ENCODE measurements at places on chromosomes 12 and 14.

DNA sequence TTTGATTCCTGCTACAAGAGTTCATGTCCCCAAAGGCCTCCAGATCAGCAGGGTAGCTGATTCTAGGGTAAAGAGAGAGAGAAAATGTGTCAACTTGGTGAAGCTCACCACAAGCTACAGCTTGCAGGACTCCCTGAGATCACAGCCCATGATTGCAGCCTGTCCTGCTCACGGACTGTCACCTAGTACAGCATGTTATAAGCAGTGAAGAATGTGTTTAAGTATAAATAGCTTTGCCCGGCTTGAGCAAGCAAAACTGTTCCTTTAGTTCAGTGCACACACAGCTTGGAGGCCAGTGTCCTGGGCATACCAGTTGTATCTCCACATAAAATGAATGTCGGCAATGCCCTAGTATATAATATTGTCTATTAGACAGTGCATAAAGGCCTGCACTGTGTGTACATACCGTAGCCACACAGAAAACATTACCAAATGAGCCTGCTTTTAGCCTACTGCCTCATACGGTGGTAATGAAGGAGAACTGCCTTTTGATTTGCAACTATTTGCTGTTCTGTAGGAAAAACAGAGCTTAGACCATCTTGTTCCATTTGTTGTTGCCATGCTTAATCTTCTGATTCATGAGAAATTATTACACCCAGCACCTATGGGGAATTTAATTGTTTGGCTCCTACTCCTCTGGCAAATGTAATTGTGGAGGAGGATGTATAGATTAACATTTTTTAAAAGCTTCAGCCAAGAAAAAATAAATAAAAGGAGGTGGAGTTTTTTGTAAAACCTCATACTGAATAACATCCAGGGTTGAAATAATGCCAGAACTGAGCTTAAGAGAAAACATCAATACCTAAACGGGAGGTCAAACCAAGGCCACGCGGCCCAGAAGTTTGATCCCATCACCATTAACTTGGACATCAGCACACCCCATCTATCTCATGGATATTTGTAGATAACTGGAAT is 108.1 kb upstream of the G2E3 start:
- no peak for DNase-seq

GRCh38 chr14:102316338-102316742 is 3.2 kb upstream of the ZNF839 start:
- peak; percentile 36 for DNase-seq

- DNase-seq: no peak
Measured at GRCh38 chr12:1619159-1619558, 9.9 kb upstream of the WNT5B start.

- no peak for DNase-seq
Measured at GRCh38 chr12:8475508-8476203, 19.9 kb downstream of the CLEC6A start.

DNA sequence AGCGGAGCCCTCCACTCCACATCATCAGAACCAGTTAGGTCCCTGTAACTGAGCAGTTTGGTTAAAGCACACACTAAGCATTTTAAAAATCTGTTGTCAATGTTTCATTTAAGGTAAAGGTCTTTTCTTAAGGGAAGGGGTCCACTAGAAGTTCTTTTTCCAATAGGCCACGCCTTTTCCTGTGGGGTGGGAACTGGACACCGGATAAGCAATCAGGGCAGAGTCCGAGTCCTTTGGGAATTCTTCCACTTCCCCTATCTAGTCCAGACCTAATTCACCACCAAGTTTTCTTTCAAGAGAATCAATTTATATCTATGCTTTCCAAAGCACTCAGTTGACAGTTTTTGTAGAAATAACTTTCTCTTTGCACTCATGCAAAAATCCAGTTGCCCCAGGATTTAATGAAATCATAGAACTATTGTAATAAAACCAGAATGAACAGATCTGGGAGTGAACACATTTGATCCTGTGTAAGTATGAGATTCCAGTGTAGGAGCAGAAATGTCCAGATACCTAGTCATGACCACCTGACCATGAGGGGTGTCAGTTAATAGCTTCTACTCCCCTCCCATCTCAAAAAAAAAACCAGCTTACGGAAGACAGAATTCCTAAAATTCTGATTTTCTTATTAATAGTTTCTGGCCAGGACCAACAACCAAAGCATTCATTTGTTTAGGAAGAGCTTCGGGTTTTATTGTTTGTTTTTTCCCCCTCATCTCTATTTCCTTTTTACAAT is 11.7 kb downstream of the VPS37B start:
- no peak for DNase-seq

DNA sequence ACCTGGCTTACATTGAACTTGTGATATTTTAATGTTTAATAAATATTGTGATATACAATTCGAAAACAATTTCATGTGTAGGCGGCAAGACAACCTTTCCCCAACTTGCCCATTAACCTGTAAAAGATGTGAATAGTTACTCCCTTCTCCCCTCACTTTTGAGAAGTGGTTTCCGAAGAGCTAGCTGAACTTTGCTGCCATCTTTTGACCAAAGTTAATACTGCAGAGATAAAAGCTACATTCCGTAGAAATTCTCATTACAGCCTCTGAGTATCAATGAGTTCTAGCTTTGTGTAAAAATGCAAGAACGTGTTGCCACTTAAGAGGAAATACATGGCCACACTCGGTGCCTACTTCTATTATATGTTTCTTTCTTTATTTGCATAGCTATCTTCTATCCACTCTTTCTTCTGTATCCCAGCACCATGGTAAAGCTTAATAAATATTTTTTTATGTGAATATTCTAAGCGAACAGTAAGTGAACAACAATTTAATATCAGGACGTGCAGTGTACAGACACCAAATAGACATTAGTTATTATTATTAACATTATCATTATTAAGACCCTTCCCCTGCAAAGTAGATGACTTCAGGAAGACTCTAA is 105.1 kb upstream of the TMEM260 start:
- no peak for DNase-seq

GRCh38 chr12:59113831-59114615 is 193.7 kb upstream of the LRIG3 start:
- no peak for DNase-seq

- no peak for DNase-seq
Measured at GRCh38 chr12:61452076-61452475, 808.1 kb upstream of the USP15 start.

DNA sequence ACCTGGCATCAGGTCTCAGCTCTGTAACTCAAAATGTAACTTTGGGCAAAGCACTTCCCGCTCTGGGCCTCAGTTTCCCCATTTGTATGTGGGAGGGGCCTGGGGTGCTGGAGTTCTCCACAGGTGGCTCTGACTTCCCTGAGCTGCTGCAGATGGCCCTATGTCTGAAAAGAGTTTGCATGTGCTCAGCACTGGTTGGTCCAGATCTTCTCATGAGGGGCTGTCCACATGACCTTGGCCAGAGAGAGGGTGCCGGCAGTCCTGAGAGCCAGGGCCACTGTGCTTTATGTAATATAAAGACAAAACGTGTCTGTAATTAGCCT is 7.2 kb upstream of the CACNA2D4 start:
- no peak for DNase-seq

GRCh38 chr14:31716208-31716607 is 155.0 kb downstream of the NUBPL start:
- no peak for DNase-seq

DNA sequence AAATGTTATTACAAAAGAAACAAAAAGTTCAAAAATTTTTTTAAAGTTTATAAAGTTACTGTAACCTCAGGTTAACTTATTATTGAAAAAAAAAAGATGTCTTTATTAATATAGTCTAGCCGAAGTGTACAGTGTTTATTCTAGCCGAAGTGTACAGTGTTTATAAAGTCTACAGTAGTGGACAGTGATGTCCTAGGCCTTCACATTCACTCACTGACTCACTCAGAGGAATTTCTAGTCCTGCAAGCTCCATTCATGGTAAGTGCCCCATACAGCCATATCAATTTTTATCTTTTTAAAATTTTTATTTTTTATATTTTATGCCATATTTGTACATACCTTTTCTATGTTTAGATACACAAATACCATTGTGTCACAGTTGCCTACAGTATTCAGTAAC is 10.4 kb downstream of the ATG2B start:
- DNase-seq: no peak

GRCh38 chr14:90714811-90715210 is 101.4 kb downstream of the TTC7B start:
- no peak for DNase-seq

GRCh38 chr12:131049549-131050339 is 96.0 kb downstream of the ADGRD1 start:
- no peak for DNase-seq

DNA sequence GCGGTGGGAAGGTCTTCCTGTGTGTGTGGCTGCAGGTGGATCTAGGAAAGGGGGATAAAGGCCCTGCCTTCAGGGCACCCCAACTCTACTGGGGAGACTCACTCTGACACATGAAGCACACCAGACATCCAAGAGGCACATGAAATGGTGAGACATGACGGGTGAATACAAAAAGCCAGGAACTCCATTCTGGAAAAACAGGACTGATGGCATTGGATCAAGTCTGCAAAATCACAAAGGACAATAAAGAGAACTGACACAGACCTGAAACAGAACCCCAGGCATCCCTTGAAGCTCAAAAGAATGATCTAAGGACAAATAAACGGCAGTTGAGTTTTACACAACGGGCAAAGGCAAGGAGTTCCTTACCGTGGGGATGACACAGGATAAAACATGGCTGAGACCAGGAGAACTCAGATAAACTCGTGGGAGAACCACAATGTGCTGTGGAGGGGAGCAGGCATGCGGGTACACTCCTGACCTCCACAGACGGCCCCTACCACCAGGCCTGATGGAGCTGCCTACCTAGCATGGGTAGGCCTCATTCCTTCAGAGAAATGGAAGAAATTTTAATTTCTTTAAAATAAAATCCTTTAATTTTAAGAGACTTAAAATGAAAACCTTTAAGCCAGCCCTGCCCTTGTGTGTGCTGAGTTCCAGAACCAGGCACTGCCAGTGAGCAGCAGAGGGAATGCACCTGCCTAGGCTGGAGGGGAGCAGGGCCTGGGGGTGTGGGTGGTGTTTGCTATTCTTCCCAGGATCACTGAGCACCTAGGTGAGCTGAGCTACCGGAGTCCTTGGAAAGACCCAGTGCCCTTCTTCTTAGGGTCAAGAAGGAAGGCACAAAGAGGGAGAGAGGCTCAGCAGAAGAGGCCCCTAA is 100.1 kb downstream of the SINHCAF start:
- DNase-seq: no peak

DNA sequence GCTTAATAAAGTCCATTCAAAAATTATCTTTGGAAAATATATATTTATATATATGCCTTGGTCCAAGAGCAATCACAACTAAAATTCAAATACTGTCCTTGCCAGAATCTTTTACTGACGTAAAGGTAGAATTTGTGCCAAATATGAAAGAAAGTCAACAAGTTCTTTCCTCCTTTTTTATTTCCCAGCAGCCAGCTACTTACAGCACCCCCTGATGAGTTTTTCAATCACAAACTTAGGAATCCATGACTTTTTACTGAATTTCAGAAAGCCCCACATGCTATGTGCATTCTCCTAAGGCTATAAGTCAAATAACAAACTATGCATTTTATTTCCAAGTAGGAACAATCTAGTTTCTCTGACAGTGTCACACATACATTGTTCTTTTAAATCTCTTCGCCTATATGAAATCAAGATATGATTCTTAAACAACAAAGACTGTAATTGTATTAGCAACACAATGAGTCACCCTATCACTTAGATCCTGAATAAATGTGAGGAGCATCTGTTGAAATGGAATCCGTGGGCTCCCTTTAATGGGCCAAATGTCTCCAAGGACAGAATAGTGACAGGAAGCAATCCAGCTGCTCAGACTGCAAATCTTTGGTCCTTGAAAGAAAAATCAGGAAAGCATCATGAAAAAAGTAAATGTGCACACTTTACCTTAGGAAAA is 271.4 kb downstream of the DUSP6 start:
- DNase-seq: no peak

- DNase-seq: no peak
Measured at GRCh38 chr12:124668602-124669001, 101.2 kb upstream of the NCOR2 start.

- DNase-seq: no peak
Measured at GRCh38 chr14:66405158-66405557, 81.0 kb upstream of the CCDC196 start.
